ENCODE measurements at places on chromosomes 5 and 9.
A peak's percentile ranks its signal among the peaks of the same experiment; 100 is the strongest.

DNA sequence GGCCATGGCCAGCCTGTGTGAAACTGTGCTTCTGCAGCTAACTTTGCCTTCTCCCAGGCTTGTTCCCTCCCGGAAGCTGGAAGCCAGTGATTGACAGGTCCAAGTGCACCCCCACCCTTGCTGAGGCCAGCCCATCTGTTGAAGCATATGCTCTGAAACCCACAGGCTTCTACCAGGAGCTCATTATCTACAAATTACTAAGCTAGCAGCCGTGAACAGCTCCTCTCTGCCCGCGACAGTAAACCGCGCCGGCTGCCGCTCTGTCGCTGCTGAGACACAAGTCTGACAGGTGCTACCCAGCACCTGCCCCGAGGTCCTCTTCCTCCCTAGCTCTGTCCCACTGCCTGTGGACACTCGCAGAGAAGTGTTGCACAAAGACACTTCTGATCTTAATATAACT lies 490.9 kb downstream of the GADD45G start:
- no peak for DNase-seq

DNA sequence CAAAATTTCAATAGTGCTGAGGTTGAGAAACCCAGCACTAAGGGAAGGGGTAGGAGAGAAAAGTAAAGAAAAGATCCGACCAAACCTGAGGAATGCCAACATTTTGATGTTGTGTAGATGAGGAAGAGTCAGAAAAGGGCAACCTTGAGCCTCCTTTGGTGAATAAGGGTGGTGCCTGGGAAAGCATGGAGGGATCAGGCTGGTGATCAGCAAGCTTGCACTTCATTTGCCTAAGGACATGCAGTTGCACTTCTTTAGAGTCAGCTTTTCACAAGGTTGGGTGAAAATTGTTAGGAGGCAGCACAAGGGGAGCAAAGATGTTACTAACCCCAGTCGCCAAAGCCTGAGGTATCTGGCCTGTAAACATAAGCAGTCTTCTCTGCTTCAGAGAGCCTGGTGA lies 20.4 kb downstream of the ATP6V0E1 start:
- DNase-seq = no peak

- DNase-seq = peak; percentile 70
Observed at GRCh38 chr5:163571744-163572143, 66.3 kb downstream of the MAT2B start.

DNA sequence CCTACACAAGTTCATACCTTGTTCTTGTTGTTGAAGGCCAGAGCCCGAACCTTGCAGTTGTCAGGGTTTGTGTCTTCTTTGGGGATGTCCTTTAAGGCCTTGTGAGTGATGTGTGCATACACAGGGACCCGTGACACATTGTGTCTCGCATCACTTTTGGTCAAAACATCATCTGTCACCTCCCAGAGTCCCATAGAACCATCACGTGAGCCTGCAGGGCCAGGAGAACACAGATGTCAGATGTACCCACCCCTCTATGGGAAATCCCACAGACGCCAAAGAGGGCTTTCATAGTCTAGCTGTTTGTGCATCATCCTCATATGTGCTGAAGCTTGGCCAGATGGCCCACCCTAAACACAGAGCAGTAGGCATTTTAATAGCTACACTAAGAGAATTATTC lies 28.2 kb downstream of the DCAF12 start:
- DNase-seq = no peak

- DNase-seq = peak; percentile 93
Observed at GRCh38 chr9:35603506-35603985, 1.5 kb upstream of the TESK1 start.

DNA sequence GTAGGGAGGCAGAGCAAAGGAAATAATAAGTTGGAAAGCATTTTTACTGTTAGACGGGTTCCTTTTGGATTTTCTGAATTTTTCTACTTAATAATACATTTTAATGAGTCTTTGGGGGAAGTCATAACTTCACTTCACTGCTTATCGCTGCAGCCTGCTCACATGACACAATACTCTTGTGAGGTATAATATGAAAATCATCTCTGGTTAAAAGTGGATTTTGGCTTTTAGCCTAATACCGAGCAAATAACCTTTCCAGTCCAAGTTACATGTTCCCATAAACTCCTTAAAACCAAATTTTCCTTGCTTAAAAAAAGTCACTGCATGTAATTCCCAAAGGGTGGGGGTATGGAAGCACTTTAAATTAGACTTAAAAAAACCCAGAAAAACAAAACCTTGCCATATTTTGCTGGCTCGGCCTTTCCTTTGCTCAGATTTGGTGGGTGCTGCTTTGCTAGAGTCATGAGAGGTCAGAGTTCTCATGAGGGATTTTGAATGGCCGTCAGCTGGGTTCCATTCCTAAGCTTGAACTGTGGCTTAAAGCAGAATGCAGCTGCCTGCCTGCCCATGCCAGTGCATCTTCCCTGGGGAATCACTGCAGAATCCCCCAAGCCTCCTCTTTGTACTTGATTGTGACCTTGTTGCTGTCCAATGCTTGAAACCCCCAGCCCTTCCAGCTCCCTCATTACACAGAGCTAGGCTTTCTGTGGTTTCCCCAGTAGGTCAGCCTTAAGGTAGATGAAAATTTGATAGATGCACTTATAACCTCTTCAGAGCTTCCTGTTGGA lies 331.8 kb downstream of the KDM4C start:
- DNase-seq = no peak

DNA sequence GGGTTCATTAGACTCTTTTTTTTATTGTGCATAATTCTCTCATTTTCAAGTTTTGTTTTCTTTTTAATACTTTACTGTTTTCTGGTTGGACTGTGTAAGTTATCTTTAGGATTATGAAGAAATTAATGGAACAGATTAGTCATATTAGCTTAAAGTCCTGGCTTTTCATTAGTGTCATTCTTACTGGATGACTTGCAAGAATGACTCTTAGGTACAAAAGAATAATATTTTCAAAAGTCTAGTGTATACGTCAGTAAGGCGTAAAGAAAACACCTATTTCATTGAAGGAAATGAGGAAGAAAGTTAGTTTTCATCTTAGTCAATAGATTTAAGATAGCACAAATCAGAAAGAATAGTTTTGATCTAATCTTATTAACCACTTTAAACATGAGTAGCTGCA lies 20.4 kb downstream of the UHRF2 start:
- no peak for DNase-seq

DNA sequence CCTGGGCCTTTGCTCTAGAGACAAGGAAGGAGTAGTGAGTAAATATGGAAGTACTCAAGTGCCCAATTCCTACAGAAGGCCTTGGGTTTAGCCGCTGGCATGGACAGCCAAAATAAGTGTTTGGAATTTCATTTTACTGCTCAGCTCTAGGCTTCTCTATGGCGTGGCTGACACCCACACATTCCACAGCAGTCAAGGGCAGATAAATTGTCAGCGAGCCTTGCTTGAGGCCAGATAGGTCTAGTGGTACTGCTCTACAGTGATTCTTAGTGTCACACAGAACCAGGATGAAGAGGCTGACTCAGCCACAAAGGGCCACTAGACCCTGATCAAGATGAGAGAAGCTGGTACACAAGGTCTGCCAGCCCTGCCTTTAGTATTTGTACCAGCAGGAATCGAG lies 111.0 kb upstream of the NFIB start:
- no peak for DNase-seq

- DNase-seq = no peak
Observed at GRCh38 chr5:172921906-172922305, 37.3 kb upstream of the RPL26L1 start.

- no peak for DNase-seq
Observed at GRCh38 chr9:4762886-4763541, 22.0 kb upstream of the AK3 start.

- DNase-seq = no peak
Observed at GRCh38 chr9:87844506-87844905, 38.2 kb upstream of the SPATA31E1 start.

DNA sequence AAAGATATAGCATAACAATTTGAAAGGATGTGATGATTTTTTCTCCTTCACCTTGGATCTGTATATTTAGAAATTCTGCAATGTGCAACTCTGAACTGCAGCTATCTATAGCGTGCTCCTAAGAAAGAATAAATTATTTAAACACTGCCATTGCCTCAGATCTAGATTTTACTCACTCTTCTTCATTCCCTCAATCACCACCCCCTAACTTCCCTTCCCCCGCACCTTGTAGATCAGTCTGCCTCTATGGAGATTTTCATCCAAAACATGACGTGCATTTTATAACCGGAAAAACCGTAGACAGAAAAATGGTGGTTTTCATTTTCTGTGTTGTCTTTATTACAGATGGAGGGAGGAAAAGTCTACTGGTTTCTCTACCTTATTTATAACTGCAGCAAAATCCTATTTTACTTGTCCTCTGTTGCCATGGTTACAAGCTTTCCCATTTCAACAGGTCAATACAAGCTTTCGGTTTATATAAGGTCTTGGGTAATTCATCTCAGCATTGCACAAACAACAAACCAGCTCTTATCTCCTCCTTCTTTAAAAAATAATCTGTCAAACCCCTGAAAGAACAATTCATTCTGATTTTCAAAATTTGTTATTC lies 480.0 kb downstream of the TAF11L14 start:
- peak; percentile 13 for DNase-seq

GRCh38 chr5:135833961-135834638 lies 363 bp upstream of the SLC25A48 start:
- no peak for DNase-seq

- DNase-seq = no peak
Observed at GRCh38 chr9:114913217-114913616, 17.2 kb downstream of the TNFSF8 start.

DNA sequence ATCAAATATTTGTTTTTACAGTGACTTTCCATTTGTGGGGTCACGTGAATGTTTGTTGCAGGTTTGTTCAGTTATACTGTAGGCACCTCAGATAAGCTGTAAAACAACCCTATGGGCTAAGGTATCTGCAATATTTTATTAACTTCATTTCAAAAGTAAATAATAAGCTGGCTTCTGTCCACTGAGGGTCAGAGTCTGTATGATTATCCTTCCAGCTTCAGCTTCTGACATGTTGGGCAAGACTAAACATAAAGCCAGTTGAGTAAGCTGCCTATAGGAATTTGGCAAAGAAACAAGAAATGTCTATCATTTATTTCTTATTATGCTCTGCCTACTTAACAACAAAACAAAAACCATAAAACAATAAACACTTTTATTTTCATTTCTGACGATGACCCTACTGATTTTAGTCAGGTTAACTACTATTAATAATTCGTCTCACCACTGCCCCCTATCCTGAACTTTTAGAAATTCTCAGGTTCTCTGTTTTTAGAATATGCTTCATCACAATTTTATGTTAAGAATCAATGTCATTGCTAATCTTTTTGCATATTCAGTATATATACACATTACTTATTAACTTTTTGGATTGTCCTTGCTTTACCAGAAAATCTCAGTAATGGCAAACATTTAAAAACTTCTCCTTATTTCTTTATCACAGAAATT lies 413.6 kb upstream of the ADAMTSL1 start:
- DNase-seq = peak; percentile 14

DNA sequence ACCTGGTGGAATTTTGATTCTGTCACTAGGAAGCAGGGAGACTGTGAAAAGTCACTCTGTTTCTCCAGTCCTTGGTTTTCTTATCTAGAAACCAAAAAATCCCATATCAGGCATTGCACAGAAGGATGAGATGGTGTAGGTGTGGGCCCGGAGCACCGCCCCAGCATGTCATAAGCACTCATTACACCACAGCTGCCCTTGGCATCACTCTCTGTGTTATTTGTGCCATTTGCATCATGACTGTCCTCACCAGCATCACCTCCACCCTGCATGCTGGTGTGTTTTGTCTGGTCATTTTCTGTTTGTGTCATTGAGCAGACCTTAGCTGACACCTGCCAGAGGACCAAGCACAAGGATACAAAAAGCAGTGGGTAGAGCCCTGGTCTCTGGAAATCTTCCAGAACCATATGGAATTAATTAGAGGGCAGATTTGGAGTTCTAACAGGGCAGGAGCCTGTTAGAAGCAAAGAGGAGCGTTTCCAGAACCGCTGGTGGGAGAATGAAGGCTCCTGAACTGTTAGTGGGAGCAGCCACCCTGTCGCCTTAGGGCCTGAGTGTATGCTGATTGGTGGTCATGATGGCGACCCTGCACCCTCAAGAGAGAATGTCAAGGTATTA lies 99.3 kb downstream of the AMBP start:
- peak; percentile 56 for DNase-seq

DNA sequence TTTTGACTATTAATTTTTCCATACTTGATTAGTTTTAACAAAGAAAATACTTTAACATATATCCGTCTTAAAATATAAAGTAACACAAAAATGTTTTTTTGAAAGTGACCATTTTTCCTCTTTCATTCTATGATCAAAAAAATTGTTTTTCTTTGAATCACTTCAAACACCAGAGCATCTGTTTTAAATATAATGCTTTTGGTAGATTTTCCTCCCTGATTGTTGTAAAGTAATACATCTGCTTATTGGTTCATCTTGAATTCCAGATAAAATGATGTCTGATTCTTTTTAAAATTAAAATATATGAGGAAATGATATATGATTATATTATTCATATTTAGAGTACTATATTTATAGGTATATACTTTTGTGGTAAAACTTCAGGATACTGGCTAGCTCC lies 76.2 kb upstream of the LPAR1 start:
- peak; percentile 64 for DNase-seq

GRCh38 chr9:77632652-77633051 lies 15.5 kb downstream of the GNA14 start:
- no peak for DNase-seq

DNA sequence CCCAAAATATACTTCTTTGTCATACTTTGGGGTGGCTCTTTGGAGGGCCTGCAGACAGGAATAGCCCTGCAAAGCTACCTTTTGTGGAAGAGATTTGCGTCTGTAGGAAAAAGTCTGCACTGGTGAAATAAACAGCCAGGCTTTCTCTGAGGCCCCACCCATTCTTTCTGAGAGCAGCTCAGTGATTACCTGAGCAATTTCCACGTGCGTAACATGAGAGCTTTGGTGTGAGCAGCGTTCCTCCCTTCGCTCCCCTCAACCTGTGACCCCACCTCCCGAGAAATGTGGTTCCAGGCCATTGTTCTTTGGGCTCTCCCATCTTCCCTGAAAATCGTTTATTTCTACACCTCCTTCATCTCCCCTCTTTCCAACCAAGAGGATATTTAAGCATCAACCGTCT lies 23.8 kb upstream of the FBP1 start:
- no peak for DNase-seq

DNA sequence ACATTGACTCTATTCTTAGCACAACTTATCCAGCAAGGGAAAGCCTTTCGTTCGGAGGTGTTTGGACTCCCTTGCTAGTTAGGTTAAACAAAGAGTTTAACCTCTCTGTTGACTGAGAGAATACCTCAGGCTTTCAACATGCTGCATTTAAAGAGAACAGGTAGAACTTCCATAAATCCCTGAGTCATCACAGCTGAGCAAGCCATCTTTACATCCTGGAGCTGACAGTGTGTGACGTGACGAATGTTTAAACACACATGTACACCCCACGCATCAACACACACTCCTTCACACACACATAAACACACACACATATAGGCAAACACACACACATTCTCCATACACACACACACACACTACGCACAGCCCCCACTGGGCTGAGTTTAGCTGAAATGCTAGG lies 152.8 kb downstream of the ADAMTS12 start:
- DNase-seq = no peak

GRCh38 chr9:91134608-91135007 lies 227.1 kb downstream of the AUH start:
- no peak for DNase-seq

All from adipocyte (in vitro differentiated cells).